Stimulated activated CD8-positive, alpha-beta memory T cell treated with anti-CD3 and anti-CD28 coated beads, Interleukin-4, amount 100 ng/mL, for 1 hour (primary cell): ENCODE measurements at places on chromosomes 16 and 17.

DNA sequence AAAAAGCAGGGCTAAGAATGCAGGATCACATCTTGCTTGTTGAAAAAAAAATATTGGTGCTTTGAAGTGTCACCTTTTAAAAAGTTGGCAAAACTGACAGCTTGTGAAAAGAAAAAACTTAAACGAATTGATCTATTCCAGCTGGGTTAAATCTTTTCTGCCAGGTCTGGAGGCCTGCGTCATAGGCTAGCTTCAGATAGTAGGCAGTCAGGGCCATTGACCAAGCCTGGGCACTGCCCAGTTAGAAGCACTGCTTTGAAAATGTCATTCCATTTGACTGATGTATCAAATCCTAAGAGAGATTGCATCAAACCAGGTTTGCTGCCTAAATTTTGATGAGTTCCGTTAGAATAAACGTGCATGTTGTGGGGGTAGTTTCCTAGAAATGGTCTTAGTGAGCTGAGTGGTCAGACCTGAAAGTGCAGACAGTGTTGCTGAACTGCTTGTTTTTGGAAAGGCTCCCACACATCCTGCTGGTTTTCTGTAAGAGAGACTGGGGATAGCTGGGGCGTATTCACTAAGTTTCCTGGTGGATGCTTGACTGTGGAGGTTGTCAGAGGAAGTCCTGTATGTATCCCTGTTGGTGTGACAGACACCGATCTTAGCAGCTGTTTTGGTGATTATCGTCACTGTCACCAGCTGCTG is 38.8 kb downstream of the NUP88 start:
- no peak for DNase-seq

DNA sequence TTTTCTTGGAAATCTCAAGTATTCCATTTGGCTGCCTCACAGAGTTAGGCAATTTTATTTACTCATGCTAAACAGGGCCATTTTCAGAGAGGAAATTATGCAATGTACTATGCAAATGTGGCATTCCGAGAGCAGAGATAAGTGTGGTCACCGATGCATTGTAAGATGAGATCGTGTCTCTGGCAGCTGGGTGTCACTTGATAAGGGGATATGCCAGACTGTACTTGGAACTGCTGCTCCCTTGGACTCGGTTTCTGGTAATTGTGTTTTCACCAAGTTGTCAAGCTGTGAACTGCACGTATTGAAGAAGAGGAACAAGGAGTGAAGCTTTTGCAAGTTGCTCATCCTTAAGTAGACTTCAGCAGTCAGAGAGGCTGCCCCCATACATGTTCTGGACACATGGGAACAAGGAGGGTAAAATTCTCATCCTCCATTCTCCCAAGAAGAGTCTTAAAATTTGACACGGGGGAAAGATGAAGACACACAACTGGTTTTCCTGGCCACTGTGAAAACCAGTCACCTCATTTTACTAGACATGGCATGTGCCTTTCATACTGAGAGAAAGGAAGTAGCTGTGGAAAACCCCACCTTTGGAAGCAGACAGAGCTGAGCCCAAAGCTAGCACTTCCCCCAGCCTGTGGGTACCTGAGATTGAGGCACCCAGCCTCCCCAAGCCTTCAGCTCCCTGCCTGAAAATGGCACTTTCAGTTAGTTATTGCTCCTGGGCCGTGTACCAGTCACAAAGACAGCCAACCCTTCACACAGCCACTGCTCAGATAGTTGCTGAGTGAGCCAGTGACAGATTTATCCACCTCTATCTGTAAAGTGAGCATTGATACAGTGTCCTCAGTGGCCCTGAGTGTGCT is 150.7 kb downstream of the SOCS1 start:
- DNase-seq, result no peak

DNA sequence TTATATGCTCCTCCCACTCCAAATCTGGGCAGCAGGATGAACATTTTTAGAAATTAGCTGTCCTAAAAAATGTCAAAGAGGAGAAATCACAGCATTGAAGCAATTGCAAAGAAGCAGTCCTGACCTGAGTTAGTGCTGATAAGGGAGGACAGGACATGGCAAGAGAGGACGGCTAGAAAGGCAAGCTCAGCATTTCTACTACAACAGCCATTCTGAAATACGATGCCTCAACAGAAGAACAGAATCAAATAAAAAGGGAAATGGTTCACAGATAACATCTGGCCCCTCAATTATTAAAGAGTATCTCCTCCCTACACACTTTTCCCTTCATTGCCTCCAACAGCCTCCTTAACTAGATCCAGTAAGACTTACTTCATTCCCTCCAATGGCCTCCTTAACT is 18.3 kb downstream of the VPS53 start:
- no peak for DNase-seq

GRCh38 chr16:49441366-49441780 is 67.8 kb downstream of the C16orf78 start:
- peak; percentile 32 for DNase-seq

DNA sequence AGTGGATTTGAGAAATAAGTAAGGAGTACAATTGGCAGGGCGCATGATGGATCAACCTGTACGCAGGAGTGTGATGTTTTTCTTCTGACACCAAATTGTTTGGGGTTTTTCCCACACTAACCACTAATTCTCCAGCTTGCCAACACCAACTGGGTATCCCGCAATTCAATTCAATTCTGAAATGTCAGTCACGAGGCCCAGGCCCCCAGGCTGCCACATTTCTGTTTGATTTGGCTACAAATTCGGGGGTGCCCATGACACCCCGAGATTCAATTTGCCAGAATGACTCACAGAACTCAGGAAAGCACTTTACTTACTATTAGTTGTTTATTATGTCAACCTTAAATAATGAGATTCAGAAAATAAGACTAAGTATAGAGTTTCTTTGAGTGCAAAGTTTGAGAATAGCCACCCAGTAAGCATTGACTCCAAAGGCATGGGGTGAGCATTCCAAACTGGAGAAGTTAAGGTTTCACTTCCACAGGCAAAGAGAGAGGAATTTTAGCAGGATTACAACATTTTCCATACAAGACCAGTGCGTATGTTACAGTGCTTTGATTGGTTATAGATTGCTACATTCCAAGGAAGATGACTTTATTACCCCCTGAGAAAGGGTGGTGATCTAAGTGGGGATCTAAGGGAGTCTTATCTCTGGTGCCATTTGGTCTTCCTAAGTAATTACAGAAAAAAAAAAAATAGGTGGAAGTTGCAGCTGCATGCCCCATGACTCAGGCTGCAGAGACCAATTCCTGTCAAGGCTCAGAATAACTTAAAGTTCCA is 11.5 kb downstream of the SLC46A1 start:
- DNase-seq, result no peak

DNA sequence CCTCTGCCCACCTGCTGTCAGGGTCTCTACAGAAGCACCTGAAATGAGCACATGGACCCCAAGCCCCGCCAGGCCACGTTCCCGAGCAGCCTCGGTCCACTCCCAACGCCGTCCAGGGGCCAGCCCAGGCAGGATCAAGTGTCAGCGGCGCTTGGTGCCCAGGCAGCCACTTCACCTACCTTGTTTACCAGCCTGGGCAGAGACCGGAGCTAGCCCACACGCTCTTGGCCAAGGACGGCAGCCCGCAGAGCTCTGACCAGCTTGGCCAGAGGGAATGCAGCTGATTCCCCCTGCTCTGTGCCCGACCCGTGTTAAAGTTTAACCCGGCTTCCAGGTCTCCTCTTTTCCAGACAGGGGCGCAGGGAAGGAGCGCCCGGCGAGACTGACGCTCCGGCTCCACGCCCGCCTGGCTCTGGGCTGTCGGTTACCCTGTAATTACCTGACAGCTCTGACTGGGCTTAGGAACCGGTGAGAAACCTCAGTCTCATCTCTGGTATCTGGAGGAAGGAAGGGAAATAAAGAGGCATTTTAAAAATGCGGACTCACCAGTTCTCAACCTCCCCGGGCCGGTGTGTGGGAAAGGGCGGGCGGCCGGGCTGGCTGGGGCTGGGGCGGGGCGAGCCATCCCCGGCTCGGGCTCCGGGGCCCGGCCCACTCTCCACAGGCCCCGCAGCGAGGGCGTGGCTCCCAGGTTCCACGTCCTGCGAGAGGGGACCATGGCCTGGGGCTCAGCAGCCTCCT is 4.6 kb downstream of the KIFC3 start:
- no peak for DNase-seq

DNA sequence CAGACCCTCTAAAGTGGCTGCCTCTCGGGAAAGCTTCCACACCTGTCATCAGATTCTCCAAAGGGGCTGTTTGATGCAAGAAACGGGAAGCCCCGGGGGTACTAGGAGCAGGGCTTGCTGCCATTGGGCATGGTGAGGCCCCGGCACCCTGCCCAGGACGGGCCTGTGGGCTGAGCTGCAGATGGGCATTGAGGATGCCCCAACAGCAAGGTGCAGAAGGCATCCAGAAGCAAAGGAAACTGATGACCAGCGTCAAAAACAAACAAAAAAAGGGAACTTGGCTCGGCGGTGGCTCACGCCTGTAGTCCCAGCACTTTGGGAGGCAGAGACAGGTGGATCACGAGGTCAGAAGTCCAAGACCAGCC is 1.5 kb upstream of the LIMD2 start:
- no peak for DNase-seq

GRCh38 chr17:13822700-13823099 is 221.0 kb upstream of the HS3ST3A1 start:
- DNase-seq, result no peak

DNA sequence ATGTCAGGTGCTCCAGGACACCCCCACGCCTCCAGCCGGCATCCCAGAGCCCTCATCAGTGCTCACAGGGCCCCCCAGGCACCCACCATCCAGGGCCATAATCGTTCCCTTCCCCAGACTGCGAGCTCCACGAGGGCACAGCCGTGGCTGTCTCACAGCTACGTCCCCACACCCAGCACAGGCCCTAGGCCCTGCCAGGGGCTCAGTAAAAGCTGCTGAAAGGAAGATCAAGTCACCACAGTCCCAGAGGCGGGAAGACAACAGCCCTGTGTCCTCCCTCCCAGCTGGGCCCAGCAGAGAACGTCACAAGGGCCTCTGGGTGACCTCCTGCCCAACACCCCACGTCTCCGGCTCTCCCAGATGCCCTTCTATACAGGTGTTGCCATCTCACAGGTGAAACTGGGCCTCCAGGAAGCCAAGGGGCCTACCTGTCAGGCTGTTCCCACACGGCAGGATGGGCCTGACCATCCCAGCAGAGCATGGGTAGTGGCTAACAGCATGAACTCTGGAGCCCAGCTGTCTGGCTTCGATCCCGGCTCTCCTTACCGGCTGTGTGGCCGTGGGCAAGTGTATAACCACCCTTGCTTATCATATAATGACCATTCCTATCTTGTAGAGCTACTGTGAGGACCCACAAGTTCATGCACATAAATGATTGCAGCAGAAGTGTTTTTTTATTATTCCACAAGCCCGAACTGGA is 17.9 kb downstream of the ARL2BP start:
- no peak for DNase-seq

- DNase-seq, result no peak
Observed at GRCh38 chr17:40025991-40026815, 11.0 kb downstream of the CSF3 start.

GRCh38 chr16:8474587-8474986 is 115.7 kb downstream of the TMEM114 start:
- DNase-seq, result no peak

- no peak for DNase-seq
Observed at GRCh38 chr16:88691924-88692560, 5.7 kb upstream of the SNAI3 start.

GRCh38 chr16:65769776-65770438 is 596.6 kb upstream of the CDH5 start:
- no peak for DNase-seq

GRCh38 chr16:65306722-65307121 is 184.9 kb upstream of the CDH11 start:
- DNase-seq, result no peak

DNA sequence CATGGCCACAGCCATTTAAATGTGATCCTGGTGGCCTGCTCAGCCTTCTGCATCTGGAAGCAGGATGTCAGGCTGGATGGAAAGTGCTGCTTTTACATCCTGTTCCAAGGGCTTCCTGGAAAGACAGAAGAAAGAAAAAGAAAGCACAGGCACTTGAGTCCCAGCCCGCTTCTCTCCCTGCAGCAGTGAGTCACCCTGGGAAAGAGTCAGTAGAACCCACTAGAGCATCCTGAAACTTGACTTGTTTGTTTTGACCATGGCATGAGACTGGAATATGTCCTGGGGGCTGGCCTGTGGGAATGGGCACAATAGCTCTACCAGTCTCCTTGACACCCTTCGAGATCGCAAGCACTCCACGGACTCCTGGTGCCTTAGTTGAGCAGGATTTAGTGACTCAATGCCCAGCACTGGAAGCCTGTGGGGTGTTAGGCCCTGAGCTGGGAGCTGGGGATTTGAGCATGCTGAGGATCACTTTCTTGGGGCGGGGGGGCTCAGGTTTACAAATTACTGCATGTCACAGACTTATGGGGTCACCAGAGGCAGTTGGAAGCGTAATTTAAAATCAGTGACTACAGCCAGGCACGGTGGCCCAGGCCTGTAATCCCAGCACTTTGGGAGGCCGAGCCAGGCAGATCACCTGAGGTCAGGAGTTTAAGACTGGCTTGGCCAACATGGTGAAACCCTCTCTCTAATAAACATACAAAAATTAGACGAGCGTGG is 22.1 kb upstream of the GNA13 start:
- DNase-seq, result no peak

- DNase-seq, result no peak
Observed at GRCh38 chr17:56176091-56176490, 22.8 kb downstream of the ANKFN1 start.

- DNase-seq, result no peak
Observed at GRCh38 chr16:67555795-67556212, 6.5 kb upstream of the CTCF start.

- no peak for DNase-seq
Observed at GRCh38 chr17:73566905-73567782, 77.1 kb downstream of the SDK2 start.

GRCh38 chr16:62741692-62742091 is 705.5 kb upstream of the CDH8 start:
- DNase-seq, result no peak

DNA sequence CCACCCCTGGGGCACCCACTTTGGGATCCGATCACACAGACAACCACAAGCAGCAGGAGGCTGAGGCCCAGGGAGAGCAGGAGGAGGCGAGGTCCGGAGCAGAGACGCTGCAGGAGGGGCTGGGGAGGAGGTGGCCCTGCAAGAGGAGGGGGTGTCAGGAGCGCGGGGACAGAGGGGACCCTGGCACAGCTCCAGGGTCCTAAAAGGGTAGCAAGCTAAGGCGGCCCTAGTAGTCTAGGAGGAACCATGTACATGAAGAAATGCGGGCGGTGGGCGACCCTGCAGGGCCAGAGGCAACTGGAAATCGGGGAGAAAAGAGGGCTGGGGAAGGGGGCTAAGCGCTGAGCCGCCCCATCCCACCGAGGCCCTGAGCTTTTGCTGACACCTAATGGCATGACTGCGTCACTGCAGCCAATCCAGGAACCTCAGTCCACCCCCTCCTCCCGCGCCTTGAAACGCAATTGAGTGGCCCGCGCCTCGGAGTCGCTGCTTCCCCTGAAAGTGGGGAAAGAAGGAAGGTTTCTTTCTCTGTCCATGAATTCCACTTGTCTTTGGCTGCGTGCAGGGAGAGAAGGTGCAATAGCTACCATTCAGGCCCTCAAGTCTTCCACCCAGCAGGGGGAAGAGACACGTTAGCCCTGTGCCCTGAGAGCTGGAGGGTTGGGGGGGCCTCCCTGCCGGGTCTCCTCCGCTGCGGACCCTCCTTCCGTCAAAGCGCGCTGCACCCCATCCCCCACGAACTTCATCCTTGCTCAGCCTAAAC is 1.8 kb downstream of the ASGR1 start:
- DNase-seq, result peak; percentile 23
